ENCODE measurements at places on chromosomes 3 and 15. TPM values are rescaled to one million over a fixed set of nuclear protein-coding genes. Genes with fewer than 3 reads are reported as not detected.

DNA sequence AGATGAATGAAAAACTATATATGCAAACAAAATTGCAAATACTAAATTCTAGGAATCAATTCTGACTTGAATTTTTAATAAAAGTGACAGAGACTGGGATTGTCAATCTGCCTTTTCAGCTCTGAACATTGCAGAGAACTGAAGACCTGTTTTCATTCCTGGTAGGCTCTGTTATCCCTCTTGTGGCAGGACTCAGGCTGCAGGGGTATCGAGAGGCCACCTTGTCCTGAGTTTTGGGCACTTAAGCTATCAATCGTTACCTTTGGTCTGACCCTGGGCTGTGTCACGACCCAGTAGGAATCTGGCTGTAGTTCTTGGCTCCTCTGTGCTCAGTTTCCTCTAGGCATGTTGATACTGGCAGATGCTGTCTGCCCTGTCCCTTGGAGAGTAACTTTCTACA is 238.0 kb downstream of the CACNA2D3 start:
- DNase-seq: no peak

The RARRES1 gene
- not detected for total RNA-seq

The KNSTRN gene
- 42.8 TPM for total RNA-seq

GRCh38 chr3:118167571-118167970 is 867.1 kb downstream of the IGSF11 start:
- no peak for DNase-seq

GRCh38 chr3:87287011-87287410 is 10.6 kb upstream of the POU1F1 start:
- no peak for DNase-seq

The SLC28A1 gene
- not detected for total RNA-seq

GRCh38 chr3:194468086-194468485 is 18.7 kb downstream of the ATP13A3 start:
- DNase-seq: no peak

- DNase-seq: no peak
These were observed 47.0 kb upstream of the PRICKLE2 start for GRCh38 chr3:64272271-64272670.

GRCh38 chr3:45664578-45664977 is 24.6 kb upstream of the SACM1L start:
- DNase-seq: peak; percentile 82

GRCh38 chr15:57064033-57064432 is 145.6 kb downstream of the TCF12 start:
- DNase-seq: no peak

DNA sequence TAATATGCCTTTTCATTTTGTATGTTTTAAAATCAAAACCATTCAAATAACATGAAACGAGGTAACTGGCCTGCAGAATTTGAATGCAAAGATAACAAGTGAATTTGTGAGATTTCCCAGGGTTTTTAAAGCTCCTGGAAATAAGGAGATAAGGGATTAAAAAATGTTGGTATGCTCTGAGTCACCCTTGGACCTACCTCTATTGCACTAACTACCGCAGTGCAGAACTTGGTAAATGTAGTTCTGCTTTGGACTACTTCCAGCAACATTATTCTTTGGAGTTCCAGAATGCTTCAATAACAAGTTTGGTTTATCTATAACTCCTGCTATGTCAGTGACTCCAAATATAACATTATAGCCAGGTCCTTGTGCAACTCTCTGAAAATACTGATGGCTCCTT is 201.7 kb downstream of the GAP43 start:
- DNase-seq: no peak

The GOLGA6A gene
- 0.07 TPM for total RNA-seq

DNA sequence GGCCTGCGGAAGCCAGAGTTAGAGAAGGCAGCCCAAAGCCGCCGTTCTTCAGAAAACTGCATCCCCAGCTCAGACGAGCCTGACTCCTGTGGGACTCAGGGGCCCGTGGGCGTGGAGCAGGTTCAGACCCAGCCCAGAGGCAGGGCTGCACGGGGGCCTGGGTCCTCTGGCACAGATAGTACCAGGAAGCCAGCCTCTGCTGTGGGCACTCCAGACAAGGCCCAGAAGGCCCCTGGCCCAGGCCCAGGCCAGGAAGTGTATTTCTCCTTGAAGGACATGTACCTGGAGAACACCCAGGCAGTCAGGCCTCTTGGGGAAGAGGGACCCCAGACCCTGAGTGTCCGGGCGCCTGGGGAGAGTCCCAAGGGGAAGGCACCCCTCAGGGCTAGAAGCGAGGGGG is 23.1 kb downstream of the ALPK3 start:
- DNase-seq: no peak

GRCh38 chr15:55319537-55320237 is 665 bp downstream of the PIGB start:
- no peak for DNase-seq

GRCh38 chr15:34850121-34850520 is 54.8 kb upstream of the ACTC1 start:
- DNase-seq: no peak

The P2RY14 gene
- 1.3 TPM for total RNA-seq

The STRC gene
- total RNA-seq: 0.27 TPM

DNA sequence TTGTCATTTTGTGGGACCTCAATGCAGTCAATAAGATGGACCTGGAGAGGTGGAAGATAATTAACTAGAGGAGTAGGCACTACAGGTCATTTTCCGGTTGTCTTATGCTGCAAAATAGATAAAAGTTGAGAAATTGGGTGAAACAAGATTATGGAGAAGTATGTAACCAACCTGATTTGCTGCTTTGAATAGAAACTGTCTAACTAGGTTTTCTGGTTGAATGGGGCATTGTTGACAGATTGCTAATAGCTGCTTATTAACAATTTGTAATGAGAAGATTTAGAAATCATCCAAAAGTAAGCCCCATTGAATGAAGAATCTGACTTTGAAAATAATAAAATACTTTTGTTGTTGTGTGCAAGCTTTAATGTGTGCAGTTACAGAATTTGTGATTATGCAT is 26.2 kb downstream of the PIAS1 start:
- no peak for DNase-seq

GRCh38 chr3:101072300-101072699 is 79.1 kb upstream of the ABI3BP start:
- DNase-seq: no peak

The FEZF2 gene
- not detected for total RNA-seq

- no peak for DNase-seq
These were observed 23.7 kb upstream of the TBC1D21 start for GRCh38 chr15:73849641-73850040.

- no peak for DNase-seq
These were observed 71.6 kb downstream of the IMPG2 start for GRCh38 chr3:101248736-101249135.

The GXYLT2 gene
- not detected for total RNA-seq

DNA sequence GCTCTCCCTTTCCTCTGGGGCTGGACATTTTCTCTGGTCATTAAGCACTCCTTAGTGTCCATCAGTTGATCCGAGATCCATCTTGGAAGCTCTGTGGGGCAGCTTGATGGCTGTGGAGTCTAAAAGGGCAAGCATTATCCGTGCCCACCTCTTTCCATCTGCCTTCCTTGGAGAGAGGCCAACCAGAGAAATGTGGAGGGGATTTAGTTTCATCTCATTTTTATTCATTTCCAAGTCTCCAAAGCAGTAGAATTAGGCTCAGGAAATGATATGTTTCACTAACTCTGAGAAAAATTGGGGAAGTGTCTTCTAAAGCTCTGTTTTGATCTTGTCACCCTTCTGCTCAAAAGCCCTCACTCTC is 95.9 kb upstream of the KLHL25 start:
- no peak for DNase-seq

The ALDH1A2 gene
- total RNA-seq: 0.33 TPM

The GP5 gene
- total RNA-seq: 0.42 TPM

The BCHE gene
- total RNA-seq: not detected

DNA sequence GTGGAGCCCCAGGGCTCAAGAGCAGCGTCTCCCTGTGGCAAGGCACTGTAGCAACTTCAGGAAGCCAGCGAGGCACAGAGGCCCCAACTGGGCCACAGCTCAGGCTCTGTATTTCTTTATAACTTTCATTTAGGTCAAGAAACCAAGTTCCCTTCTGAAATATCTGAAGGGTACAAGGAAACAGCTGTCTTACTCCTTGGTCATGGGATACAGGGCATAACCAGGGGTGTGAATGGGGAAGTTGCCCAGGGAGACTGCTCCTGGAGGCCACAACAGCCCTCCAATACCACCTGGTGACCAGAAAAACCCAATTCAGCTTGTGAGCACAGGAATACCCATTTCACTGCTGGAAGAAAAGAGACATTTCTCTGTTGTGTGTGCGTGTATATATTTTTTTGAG is 13.3 kb upstream of the SPTBN5 start:
- DNase-seq: no peak

DNA sequence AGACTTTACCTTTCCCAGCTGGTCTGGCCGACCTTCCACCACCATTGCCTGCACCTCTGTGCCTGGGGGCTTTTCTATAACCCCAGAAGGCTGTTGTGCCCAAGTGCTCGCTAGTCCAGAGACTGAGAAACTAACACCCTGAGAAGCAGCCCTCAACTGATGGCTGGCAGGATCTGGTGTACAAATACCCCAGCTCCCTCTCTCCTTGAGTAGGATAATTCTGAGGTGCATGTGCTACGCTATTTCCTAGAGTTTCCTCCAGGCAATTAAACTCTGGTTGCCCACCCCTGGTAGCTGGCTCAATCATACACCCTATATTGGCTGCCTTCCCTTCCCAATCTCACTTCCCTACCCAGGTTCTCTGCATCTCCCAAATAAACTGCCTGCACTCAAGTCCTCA is 11.5 kb upstream of the SLC6A1 start:
- no peak for DNase-seq

GRCh38 chr3:72517921-72518424 is 330.3 kb downstream of the SHQ1 start:
- DNase-seq: no peak

The CD200 gene
- total RNA-seq: 18.3 TPM

GRCh38 chr3:71930056-71930991 is 145.4 kb upstream of the PROK2 start:
- no peak for DNase-seq

GRCh38 chr3:11482021-11482420 is 161.7 kb downstream of the VGLL4 start:
- no peak for DNase-seq

The GUCA1C gene
- not detected for total RNA-seq

- no peak for DNase-seq
These were observed 101.4 kb downstream of the FNDC3B start for GRCh38 chr3:172140499-172141391.

The SLC25A26 gene
- 18.9 TPM for total RNA-seq

- no peak for DNase-seq
These were observed 131.6 kb upstream of the HACD2 start for GRCh38 chr3:123716411-123716810.

The COMMD2 gene
- 48.4 TPM for total RNA-seq

The MUC20 gene
- total RNA-seq: 0.95 TPM

The ENTPD3 gene
- not detected for total RNA-seq

The C3orf22 gene
- total RNA-seq: not detected

DNA sequence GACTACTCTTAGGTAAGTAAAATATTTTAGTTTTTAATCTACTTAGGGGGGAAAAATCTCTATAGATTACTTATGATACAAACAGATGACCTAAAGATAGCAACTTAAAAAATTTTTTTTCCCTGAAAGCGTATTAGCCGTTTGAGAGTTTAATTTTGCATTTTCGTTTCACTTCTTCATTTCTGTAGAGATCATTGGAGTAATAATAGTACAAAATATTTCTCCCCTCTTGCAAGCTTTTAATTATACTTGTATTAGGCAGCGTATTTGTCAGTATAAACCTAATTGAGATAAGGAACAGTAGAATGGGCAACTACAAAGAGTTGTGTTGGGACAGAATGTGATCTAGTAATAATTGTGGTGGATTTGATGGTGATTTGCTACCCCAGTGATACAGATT is 10.3 kb downstream of the SKIL start:
- no peak for DNase-seq

DNA sequence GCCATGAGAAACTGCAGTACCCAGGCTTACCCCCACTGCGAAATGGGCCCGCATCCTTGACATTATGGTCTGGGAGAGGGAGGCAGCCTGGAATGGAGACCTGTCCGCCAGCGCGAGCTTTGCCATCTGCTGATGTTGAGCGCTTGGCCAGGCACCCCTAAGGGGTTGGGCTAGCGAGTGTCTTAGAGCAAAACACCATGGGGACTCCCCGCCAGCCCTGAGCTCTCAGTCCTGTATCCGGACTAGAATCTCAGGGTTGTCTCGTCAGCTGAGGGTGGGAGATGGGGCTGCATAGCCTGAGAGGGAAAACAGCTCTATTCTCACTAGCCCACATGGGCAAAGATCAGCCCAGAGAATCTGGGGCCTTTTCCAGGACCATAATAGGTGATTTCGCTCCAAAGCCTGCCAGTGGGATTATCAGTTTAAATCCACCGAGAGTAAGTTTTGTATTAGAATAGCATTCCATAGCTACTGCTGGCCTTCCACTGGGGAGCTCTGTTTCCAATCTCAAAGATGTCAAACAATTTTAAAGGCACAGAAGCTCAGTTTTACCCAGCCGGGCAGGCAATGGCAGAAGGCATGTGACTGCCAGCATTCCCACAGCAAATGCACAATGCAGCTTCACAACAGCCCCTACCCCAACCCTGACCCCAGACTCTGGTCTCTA is 167.5 kb upstream of the TPM1 start:
- DNase-seq: no peak

GRCh38 chr3:29601861-29602585 is 321.2 kb downstream of the RBMS3 start:
- DNase-seq: no peak

GRCh38 chr3:117719316-117719926 is 1009.8 kb downstream of the TUSC7 start:
- DNase-seq: no peak

- DNase-seq: no peak
These were observed 30.7 kb downstream of the CHST14 start for GRCh38 chr15:40501487-40501886.

- no peak for DNase-seq
These were observed 57.7 kb downstream of the FEM1B start for GRCh38 chr15:68335251-68335650.
